Cardiac septum (tissue), 1 donor: ENCODE measurements at places on chromosomes 11 and 22. TPM values are rescaled to one million over a fixed set of nuclear protein-coding genes. Genes with fewer than 3 reads are reported as not detected.

Gene OR51B2
- not detected for total RNA-seq

GRCh38 chr11:32451808-32452207, 16.5 kb upstream of the WT1 start:
- no peak for DNase-seq

DNA sequence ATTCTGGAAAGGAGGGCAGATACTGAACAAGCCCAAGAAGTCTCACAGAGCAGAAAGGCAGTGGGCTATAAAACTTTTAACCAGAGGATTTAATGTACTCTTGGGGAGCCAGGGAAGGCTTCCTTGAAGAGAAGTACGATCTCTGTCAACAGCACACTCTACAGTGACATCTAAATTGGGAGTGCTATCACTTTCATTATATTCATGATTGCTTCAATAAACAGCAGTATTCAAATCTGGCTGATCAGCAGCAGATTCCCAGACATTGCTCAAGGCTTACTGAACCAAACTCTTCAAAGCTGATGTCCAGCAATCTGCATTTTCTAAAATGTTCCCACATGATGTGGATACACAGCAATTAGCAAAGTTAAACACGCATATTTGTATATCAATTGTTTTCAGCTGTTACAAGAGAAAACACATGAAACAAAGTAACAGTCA, 44.2 kb downstream of the SYTL2 start:
- DNase-seq: no peak

DNA sequence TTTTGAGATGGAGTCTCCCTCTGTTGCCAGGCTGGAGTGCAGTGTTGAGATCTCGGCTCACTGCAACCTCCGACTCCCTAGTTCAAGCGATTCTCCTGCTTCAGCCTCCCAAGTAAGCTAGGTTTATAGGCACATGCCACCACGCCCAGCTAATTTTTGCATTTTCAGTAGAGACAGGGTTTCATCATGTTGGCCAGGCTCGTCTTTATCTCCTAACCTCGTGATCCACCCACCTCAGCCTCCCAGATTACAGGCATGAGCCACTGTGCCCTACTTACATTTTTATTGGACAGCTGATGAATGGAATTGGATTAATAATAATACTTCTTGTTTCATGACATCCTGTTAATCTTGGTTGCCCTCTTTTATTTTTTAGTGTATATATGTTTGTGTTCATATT, 3.0 kb upstream of the MRGPRD start:
- DNase-seq: no peak

DNA sequence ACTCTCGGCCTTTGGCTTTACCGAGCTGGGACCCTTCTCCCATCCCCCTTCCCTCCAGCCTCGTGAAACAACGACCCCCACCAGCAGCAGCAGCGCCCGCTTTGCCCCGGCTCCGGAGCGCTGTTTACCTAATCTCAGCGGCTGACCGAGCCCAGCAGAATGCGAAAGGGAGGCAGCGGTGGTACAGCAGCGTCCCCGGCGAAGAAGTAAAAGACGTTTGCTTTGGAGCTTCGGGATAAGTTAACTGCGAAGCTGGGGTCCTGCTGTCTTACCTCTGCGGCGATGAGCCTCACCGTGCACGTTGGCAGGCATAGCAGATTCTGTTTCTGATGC, 2.0 kb upstream of the LARGE1 start:
- no peak for DNase-seq

- no peak for DNase-seq
Measured at GRCh38 chr11:9081153-9081552, 10.2 kb downstream of the SCUBE2 start.

- no peak for DNase-seq
Measured at GRCh38 chr11:30683176-30683575, 97.0 kb upstream of the MPPED2 start.

- DNase-seq: no peak
Measured at GRCh38 chr11:117815262-117815803, 9.2 kb downstream of the FXYD2 start.

DNA sequence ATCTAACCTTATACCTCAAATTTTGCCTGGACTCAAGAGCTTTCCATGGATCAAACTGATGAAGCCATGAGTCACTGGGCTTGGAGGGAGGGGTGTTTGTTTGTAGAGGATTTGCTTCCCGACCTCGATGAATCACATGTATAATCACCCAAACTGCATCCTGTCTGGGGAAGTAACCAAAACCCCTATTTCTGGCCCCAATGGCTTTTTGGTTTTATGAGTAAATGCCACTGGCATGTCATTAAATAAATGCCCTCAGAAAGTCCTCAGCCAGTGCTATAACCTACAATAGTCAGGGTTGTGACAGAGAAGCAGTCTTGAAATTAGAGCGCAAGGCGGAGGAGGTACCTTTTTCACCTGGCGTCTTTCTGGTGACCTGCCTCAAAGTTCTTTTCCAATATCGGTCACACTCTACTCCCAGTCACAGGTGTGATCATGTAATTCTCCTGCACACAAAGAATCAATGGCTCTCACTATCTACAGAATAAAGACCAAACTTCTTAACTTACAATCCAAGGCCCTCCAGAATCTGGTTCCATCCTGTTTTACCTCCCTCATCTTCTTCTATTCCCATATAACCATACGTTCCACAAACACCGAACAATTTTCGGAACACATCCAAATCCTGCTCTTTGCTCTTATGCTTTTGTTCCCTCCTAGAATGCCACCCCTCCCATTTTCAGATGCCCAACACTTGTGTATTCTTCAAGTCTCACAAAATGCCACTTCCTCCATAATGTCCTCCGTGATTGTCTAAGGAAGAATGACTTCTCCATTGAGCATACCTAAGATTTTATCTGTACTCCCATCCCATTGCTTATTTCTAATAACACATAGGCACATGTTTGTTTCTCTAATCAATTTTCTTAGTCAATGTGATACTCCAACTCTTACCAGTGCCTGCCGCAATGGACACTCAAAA, 81.3 kb upstream of the BLID start:
- DNase-seq: no peak

Gene DDX25
- not detected for total RNA-seq

- DNase-seq: no peak
Measured at GRCh38 chr11:86769219-86769618, 31.1 kb upstream of the PRSS23 start.

Gene TCN1
- not detected for total RNA-seq

- no peak for DNase-seq
Measured at GRCh38 chr11:14058061-14058460, 95.5 kb downstream of the SPON1 start.

DNA sequence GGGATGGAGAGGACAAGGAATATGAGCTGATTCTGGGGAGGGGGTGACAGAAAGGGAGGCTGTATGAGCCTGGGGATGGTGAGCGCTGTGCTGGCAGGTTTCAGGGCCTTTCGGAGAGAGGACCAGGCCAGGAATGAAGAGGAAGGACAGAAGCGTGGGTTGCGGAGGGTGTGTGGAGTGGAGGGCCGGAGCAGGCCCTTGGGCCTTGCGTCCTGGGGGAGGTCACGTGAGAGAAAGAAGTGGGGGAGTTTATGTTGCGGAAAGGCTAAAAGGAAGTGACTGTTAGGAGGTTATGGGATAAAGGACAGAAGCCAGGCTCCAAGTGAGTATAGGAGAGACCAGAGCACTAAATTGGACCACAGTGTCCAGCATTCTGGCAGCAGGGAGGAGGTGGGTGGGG, 17.5 kb downstream of the BCR start:
- DNase-seq: no peak

- peak; percentile 58 for DNase-seq
Measured at GRCh38 chr22:48299801-48300200, 1527.9 kb downstream of the BRD1 start.

Gene C22orf42
- not detected for total RNA-seq

Gene TMEM134
- total RNA-seq: 76.1 TPM

Gene OR5P2
- not detected for total RNA-seq

Gene FGF4
- not detected for total RNA-seq

Gene CRYBA4
- total RNA-seq: not detected

DNA sequence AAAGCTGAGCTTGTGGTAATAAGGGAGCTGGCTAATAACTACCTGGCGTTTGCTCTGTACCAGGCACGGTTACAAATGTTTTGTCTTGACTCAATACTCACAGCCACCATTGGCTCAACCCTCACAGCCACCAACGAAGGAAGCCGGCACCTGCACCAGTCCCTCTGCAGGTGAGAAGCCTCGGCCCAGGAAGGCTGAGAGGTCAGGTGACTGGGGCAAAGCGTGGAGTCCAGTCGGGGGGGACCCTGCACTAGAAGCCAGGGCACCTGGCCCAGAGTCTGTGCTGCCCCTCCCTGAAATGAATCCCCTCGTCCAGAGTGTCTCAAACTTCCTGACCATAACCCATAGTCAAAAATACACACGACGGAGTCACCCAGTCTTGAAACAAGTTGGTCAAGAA, 90.1 kb downstream of the PHF21B start:
- peak; percentile 44 for DNase-seq
